ENCODE measurements at places on chromosomes 3 and 15.
A peak's percentile ranks its signal among the peaks of the same experiment; 100 is the strongest.

DNA sequence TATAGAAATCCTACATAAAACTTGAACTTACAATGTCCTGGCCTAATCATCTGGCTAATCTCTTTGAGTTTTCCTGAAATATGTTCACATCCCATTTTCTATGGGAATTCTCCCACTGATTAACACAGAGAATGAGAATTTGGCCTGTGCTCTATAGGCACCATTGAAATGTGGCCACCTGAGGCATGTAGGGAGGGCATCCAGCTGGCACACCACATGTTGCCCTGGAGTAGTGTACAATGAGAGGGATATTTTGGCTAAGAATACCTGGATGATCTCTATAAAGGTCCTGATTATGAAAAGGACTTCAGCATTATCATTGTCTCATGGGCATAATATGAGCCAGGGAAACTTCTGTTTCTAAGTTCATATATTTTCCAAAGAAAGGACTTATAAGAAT lies 324.0 kb downstream of the ZBTB20 start:
- no peak for DNase-seq

GRCh38 chr3:10892622-10893021 lies 76.6 kb downstream of the SLC6A11 start:
- DNase-seq: no peak

GRCh38 chr3:112778353-112778948 lies 68.2 kb downstream of the CD200R1L start:
- no peak for DNase-seq

- DNase-seq: no peak
These were observed 117.8 kb downstream of the CPNE4 start for GRCh38 chr3:131917006-131917405.

DNA sequence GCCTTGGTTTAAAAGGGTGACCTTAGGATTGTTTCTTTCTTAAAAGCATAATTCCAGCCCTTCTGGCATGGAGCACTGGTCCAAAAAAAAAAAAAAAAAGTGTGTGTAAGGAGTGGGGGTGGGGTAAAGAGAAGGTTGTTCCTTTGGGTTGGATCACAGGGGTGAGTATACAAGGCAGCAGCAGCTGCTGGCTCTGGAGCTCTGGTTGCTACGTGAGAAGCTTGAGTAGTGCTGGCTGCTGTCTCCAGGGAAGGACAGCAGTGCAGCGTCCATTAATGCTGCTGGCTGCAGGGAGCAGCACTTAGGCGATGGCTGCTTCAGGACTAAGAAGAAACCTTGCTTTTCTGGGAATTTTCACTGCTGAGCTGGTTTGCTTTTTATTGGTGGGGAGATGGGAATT lies 2.3 kb downstream of the SETD5 start:
- DNase-seq: peak; percentile 78

DNA sequence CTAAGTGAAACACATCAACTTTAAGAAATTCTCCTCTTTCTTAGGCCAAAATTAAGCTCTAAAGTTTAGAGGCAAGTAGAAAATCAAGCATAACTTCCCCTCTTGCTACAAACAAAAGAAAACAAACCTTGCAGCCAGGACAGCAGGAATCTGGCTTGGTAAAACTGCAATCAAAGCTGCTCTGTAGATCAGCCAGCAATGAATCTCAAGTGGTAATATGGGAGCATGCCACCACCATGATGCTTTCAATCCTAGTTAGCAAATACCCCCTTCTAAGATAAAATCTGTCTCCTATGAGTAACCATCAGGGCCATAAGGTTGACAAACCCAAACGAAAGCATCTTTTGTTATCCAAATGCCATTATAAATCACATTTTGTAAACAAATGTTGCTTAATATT lies 208.3 kb upstream of the PLSCR5 start:
- no peak for DNase-seq

DNA sequence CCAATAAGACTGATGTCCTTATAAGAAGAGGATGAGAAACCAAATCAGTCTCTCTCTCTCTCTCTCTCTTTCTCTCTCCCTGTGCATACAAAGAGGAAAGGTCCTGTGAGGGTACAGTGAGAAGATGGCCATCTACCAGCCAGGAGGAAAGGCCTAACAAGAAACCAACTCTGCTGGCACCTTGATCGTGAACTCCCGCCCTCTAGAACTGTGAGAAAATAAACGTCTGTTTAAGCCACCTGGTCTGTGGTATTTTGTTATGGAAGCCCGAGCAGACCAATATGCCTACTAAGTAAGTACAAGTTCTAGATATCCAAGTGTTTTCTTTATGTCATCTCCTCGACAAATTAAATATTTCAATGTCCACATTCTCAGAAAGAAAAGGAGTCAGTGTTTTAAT lies 44.9 kb upstream of the TMC3 start:
- DNase-seq: no peak
